ENCODE measurements at places on chromosomes 1 and 21.

- no peak for DNase-seq
Observed at GRCh38 chr1:187517546-187517945, 688.8 kb downstream of the PLA2G4A start.

GRCh38 chr1:24643363-24644099 is 429 bp downstream of the SRRM1 start:
- no peak for DNase-seq

- DNase-seq = no peak
Observed at GRCh38 chr21:26457817-26458216, 115.3 kb downstream of the CYYR1 start.

GRCh38 chr1:170150921-170151320 is 5.2 kb downstream of the NTMT2 start:
- no peak for DNase-seq

DNA sequence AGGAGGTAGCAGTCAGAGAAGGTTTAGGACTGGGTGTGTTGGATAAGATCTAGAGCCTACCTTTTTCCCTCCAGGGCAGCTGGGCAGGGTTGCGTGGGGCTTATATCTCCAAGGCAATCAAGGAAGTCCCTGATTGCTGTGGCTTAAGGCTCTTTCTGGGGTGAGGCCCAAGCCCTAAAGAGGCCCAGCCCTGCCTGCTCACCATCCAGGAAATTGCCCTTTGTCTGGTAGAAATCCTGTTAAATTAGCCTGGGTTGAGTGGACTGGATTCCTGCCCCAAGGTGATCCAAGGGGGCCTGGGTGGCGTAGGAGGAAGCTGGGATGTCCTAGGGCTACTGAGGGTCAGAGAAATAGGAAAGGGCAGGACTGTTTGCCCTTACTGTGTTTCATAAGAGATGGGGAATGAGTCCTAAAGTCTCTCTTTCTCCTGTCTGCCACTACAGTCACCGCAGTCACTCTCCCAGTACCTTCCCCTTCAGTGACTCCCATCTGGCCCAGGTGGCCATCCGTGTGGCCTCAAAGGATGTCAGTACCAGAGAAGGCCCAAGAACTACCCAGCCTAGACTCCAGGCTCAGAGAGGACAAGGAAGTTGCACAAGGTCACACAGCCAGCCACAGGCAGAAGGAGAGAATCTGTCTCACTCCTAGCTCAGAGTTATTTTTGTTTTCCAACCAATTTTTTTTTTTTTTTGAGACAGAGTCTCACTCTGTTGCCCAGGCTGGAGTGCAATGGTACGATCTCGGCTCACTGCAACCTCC is 25.8 kb downstream of the MFSD2A start:
- DNase-seq = no peak

DNA sequence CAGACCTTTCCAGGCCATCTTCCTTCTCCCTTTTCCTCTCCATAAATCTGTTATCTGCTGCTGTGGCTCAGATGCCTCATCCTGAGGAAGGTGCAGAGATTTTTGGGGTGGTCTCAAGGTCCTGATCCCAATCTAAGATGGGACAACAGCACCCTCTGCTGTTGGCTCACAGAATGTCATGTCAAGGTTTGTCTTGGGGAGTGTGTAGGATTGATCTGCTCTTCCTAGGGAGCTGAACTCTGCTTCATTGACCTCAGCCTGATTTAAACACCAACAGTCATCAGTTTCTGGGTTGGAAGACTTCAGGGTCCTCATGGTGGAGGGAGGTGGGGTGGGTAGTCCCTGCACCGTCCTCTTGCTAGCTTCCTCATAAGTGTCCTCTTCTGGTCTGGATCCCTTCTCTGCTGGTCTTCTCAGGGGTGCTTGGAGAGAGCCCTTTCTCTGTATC is 62.8 kb upstream of the LAX1 start:
- DNase-seq = no peak

- no peak for DNase-seq
Observed at GRCh38 chr1:219581344-219581743, 31.6 kb downstream of the ZC3H11B start.

GRCh38 chr1:27599605-27600497 is 4.1 kb downstream of the AHDC1 start:
- no peak for DNase-seq

DNA sequence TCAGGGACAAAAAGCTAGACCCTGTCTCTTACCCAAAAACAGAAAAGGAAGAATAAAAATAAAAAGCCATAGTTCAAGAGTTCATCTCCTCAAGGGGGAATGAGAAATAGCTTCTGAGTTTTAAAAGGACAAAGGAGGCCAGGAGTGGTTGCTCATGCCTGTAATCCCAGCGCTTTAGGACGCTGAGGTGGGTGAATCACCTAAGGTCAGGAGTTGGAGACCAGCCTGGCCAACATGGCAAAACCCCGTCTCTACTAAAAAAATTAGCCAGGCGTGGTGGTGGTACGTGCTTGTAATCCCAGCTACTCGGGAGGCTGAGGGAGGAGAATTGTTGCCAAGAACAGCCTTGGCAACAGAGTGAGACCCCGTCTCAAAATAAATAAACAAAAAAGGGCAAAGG is 38.6 kb upstream of the CPLANE2 start:
- no peak for DNase-seq

GRCh38 chr1:185790194-185790735 is 56.1 kb downstream of the HMCN1 start:
- DNase-seq = no peak

DNA sequence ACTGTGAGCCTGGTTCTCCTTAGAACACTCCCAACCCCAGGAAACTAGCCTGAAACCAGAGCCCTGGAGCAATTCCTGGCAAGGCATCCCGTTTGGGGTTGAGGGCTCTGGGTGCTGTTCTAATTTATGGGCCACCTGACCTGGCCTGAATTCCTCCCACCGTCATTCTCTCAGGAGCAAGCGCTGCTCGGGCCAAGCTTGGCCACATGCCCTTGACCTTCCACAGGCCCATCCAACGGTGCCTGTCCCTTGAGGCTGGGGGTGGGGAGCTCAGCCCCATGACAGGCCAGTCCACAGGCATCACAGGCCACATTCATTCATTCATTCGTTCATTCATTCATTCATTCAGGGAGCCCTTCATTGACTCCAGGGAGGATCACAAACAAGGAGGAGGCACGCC is 5.3 kb downstream of the PADI2 start:
- no peak for DNase-seq

GRCh38 chr1:172398970-172399755 is 21.3 kb upstream of the C1orf105 start:
- DNase-seq = peak; percentile 60

DNA sequence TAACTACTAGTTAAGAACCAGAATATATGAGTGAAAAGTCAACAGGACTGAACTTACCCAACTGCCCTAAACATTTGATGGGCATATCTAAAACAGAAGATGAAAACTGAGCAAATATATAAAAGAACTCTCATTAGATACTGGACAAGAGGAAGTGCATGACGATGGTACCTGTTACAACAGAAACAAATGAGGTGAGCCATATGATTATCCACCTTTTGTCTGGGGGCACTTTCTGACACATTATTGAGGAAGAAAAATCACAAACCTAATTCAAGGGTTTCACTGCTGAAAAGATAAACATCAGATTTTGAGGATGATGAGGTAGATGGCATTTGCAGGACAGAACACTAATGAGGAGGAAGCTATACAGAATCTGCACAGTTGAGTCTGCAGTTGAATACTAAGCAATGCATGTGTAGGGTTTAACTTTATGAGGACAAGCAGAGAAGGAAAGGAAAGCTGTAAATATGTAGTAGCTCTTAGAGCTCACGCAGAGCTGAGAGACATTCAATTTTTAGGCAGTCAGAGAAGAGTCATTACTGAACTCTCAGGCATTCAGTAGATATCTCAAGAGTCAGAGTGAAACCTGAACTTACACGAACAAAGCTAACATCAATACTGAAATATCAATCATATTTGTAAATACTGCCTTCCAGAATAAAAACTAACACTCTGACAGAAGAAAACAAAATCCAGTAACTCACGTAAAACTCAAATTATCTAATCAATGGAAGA is 262.1 kb downstream of the AKT3 start:
- DNase-seq = no peak

- DNase-seq = no peak
Observed at GRCh38 chr1:220824031-220824989, 37.6 kb downstream of the MTARC1 start.

GRCh38 chr1:180777072-180777689 is 135.5 kb upstream of the KIAA1614 start:
- DNase-seq = no peak

DNA sequence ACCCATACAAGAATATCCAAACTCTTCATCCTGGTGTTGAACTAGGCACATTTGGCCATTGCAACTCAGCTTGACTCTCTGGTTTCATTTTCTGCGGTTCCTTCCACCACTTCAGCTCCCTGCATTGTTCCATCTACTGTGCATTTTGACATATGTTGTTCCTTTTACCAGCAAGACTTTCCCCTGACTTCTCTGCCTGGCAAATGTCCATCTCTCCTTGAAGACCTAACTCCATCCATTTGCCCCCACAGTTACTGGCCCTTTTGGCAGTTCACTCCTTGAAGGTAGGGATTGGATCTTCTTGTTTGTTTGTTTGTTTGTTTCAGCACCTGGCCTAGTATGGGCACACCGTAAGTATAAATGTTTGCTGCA is 8.7 kb downstream of the PADI2 start:
- DNase-seq = no peak

- DNase-seq = no peak
Observed at GRCh38 chr1:26529655-26530409, at the start of gene RPS6KA1. TSS of gene RPS6KA1 (plus strand) at chr1:26529761. CDS start at chr1:26529921, 160 bp downstream.
